ENCODE measurements at places on chromosomes 4 and X.

GRCh38 chr4:166259081-166259480 is 386.0 kb downstream of the TLL1 start:
- no peak for DNase-seq

DNA sequence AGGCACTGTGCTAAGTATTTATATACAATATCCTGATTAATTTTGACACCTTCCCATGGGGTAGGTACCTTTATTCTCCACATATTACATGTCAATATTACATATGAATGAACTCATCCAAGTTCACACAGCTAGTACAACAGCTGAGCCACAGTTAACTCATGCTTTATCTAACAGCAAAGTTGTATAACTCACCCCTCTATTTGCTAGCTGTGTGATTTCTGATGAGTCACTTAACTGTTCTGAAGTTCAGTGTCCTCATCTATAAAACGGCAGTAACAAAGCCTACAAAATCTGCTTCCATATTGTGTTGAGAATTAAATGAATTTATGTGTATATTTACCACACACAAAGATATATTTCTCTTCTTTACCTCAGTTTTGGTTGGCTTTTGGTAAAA is 48.2 kb upstream of the KDR start:
- DNase-seq = no peak

- DNase-seq = no peak
Measured at GRCh38 chr4:176675810-176676209, 116.9 kb downstream of the VEGFC start.

DNA sequence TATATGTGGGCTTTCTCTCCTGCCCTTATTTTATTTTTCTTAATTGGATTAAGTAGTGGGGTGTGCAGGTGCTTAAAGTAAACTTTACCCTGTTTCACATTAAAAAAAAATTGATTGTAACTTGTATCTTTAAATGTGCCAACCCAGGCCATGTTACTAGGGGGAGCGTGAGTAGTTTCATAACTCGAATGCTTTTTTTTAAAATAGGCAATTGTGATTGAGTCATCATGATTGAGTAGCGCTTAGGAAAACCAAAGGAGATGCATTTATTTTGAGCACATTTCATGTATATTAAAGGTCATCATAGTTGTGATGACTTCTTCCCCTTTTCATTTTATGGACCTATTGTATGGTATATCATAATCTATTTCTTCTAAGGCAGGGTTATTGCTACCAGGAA is 32.2 kb downstream of the GPAT3 start:
- no peak for DNase-seq

DNA sequence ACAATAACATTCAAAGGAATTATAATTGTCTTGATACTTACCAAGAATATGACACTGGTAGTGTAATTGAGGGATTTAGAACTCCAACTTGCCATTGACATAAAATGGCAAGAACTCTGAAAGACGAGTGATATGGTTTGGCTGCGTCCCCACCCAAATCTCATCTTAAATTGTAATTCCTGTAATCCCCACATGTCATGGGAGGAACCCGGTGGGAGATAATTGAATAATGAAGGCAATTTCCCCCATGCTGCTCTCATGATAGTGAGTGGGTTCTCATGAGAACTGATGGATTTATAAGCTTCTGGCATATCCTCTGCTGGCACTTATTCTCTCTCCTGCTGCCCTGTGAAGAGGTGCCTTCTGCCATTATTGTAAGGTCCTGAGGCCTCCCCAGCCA is 1536.4 kb downstream of the TECRL start:
- DNase-seq = no peak

- no peak for DNase-seq
Measured at GRCh38 chr4:154741131-154741665, 2.6 kb upstream of the LRAT start.

- no peak for DNase-seq
Measured at GRCh38 chr4:4792466-4792865, 67.0 kb upstream of the MSX1 start.

DNA sequence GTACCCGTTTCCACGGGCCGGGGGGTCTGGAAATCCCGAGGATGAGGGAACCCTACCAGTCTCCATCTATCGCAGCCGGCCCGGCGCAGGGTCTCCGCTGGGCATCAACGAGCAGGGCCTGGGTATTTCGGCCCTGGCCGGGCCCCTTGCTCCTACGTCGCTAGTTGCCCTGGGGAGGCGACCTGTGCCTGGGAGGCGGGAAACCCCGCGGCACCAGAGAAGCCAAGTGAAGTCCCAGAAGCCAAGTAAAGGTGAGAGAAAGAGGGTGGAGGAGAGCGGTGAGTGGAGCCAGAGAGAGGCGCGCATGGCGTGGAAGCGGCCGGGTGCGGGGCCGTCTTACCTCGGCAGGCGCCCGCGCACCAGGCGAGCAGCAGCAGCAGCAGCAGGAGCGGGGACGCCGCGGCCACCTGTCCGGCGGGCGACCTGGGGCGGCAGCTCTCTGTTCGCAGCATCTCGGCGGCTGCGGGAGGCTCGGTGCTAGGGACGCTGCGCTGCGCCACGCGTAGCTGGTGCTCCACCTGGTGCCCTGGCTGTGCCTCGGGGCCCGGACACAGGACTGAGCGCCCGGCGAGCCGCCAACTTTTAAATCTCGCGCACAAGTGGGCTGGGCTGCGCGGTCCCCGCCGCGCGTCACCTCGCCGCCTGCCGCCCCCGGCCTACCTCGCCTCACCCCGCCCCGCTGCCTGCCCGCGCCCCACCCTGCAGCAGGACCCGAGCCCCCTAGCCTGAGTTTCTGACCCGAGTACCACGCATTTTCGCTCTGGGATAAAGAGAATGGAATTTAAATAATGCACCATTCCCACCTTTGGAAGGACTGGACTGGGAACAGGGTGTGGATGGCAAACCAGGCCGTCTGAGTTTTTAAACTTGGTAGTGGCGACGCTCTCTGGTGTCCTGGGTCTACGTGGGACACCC is at the start of gene NMU:
NMU (minus strand) TSS at position 558 of the 915 bp plus-strand sequence; CDS start at position 452, 106 bp downstream.
- DNase-seq = peak; percentile 8

GRCh38 chr4:111263836-111264235 is 641.0 kb upstream of the PITX2 start:
- DNase-seq = no peak

All from stimulated activated CD4-positive, alpha-beta T cell treated with anti-CD3 and anti-CD28 coated beads, Interleukin-4, amount 100 ng/mL, for 24 hours (primary cell).